ENCODE measurements at places on chromosomes 11 and 22. TPM values are rescaled to one million over a fixed set of nuclear protein-coding genes. Genes with fewer than 3 reads are reported as not detected.

RFPL2 gene
- total RNA-seq, result not detected

TSGA10IP gene
- total RNA-seq, result not detected

GGTLC2 gene
- not detected for total RNA-seq

PHETA2 gene
- 0.22 TPM for total RNA-seq

HBG2 gene
- total RNA-seq, result not detected

FXYD6 gene
- total RNA-seq, result not detected

PHF5A gene
- total RNA-seq, result 57.4 TPM

KRTAP5-7 gene
- not detected for total RNA-seq

ZBED4 gene
- 16.6 TPM for total RNA-seq

OR8H2 gene
- total RNA-seq, result not detected

OR52I2 gene
- total RNA-seq, result not detected

SPON1 gene
- total RNA-seq, result 1.4 TPM

CCDC15 gene
- total RNA-seq, result 0.57 TPM

PACS1 gene
- total RNA-seq, result 176 TPM

MOGAT2 gene
- not detected for total RNA-seq

SMC1B gene
- not detected for total RNA-seq

RFPL3 gene
- not detected for total RNA-seq

KCTD14 gene
- 0.19 TPM for total RNA-seq

FGF3 gene
- not detected for total RNA-seq

SBF2 gene
- total RNA-seq, result 14.3 TPM

ESAM gene
- total RNA-seq, result 0.69 TPM

SHANK2 gene
- not detected for total RNA-seq

IL10RA gene
- 295 TPM for total RNA-seq

CCDC83 gene
- not detected for total RNA-seq

LDLRAD3 gene
- not detected for total RNA-seq

OR8D4 gene
- total RNA-seq, result not detected

NXPE4 gene
- not detected for total RNA-seq

CCDC73 gene
- total RNA-seq, result not detected

GDPD4 gene
- total RNA-seq, result not detected

NRIP3 gene
- total RNA-seq, result 10.1 TPM
